ENCODE measurements at places on chromosomes 7 and 10.
A peak's percentile ranks its signal among the peaks of the same experiment; 100 is the strongest.

DNA sequence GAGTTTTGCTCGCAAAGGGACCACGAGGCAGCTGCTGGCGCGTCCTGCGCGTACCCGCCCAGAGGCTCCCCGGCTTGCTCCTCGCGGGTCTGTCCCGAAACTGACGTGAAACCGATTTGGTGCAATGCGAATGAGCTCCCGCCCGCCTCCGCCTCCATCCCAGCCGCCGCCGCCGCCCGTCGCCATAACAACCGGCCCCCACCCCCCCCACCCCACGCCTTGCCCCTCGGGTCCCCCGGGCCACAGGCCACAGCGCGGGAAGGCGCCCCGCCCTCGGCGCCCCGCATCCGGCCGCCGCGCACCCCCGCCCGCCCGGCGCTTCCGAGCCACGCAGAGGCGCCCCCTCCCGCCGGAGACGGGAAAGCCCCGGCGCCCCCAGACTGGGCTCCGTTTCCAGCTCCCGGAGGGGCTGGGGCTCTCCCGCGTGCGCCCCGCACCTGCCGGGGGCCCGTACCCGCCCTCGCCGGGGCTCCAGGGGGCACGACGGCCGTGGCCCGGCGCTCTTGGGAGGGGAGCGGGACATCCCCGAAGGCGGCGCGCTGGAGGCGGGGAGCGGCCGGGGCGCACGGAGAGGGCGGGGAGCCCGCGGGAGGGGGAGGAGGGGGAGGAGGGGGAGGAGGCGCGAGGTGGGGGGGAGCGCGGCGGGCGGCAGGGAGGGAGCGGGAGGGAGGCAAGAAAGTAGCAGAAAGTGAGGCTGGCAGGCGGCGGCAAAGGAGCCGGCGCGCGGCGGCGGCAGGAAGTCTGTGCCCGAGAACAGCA lies at the start of gene CAMK1D:
Gene CAMK1D, plus strand, starts transcription at position 678 of the 759 bp plus-strand sequence.
- peak; percentile 75 for DNase-seq

DNA sequence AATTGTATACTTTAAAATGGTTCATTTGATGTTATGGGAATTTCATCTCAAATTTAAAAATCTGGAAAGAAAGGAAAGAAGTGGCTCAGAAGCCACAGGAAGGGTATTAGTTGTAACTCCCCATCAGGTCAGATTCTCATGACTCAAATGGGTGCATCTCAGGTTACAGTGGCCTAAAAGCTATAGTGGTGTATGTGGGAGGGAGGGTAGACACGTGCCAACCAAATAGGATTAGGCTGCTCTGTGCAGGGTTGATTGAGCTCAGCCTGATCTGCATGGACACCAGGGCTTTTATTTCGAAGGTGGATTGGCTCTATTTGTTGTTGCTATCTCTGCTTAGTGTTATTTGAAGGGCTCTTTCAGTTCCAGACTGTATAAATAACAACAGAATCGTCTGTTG lies 121.5 kb upstream of the PRR15 start:
- no peak for DNase-seq

DNA sequence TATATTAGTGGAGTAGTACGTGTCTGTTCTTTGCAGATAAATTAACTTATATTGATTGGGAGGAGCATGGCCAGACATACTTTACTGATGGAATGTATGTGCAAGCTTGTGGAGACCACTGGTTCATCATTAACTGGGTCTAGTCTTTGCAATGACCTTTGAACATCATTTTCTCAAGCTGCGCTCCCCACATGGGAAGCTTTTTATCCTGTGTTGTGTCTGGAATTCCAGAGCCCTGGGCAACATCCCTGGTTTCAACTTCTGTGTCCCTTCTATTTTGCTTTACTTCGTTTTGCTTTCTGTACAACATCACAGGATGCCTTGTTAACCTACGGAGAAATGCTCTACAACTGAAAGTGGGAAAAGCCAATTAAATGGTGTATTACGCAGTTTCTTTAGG lies 38.3 kb downstream of the MACROH2A2 start:
- no peak for DNase-seq

DNA sequence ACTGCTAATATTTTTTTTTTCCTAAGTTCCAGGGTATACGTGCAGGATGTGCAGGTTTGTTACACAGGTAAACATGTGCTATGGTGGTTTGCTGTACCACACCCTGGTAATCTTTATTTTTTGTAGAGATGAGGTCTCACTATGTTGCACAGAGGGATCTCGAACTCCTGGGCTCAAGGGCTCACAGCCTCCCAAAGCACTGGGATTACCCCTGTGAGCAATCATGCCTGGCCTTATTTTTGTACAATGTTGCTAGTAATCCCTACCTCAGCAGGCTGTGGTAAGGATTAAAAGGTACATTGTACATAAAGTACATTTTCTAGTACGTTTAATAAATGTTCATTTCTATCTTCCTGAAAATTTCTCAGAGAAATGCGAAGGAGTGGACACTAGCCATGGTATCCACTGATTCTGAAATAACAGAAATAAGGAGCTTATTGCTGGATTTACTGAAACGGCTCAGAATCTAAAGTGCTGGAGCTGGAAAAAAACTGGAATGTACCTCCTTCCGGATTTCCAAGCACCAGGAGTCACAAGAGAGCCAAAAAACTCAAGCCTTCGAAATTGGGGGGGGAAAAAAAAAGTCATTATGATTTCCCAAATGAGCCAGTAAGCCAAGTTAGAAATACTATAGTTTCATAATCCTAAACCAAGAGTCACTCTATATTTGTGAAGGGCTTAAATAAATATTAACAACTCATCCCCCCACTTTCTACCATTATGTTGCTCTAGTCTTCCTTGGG lies 69.6 kb downstream of the NT5C2 start:
- DNase-seq, result no peak

DNA sequence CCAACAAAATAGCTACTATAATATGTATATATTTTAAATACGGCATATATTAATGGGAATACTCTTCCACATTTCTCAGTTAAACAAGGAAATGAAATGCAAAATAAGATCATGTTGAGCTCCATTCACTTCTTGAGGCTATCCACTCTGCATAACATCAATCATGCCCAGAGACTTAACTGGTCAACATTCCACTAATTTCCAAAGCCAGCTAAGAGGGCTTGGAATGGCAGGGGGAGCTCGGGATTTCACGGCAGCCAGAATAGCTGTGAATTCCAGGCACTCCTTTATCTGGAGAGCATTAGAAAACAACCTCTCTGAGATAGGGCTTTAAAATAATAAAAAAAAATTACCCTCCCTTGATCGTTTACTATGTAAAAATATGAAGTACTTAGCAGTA lies 194.9 kb upstream of the CDCA7L start:
- DNase-seq, result no peak

GRCh38 chr7:15234431-15234830 lies 327.4 kb downstream of the AGMO start:
- no peak for DNase-seq

DNA sequence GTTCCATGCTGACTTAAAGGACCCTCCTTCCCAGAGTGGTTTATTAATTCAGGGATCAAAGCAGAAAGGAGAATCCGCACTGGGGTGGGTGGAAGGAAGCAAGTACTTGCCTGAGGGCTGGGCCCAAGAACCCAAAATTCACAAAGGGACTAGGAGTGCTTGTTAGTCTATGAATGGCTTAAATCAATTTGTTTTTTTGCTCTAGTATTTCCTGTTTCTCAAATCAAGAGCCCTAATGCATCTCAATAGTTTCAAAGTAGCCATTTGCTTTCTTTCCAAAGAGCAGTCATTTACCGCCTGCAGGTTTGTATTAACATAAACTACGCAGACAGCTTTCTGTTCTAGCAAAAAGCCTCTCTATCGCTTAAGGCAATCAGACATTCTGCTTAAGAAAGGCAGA lies 44.2 kb upstream of the SLC35G1 start:
- no peak for DNase-seq

DNA sequence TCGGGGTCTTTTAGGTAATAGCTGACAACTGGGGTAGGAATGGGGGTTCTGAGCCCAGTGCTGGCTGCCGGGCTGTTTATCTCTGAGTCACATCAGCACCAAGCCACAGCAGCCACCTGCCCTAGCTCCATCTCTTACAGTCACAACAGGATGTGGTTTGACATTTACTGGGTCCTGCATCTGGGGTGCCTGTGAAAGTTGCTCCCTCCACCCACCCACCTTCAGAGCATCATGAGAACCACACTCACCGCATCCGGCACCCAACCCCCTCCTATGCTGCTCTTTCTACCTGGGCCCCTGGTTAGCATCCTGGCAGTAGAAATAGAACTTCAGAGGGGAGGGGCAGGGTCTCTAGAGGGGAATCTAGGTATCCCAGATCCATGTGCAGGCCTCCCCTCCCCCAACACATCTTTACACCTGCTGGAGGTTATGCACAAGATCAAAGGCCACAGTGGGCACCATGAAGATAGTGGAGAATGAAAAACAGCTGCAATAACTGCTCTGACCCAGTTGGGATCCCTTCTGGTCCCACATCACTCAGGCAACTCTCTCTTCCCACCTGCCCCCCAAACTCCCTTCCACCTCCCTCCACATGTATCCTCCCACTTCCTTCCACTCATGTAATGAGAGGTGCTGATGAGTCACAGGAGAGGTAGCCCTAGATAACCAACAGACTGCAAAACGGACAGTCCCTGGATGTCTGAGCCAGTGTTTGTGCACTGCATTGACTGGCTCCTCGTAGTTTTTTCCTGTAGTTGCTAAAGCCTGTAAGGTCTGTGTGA lies 38.2 kb downstream of the PRSS2 start:
- DNase-seq, result no peak

GRCh38 chr7:4245135-4245865 lies 436.8 kb upstream of the FOXK1 start:
- no peak for DNase-seq

All from midbrain (tissue), 1 donor.